NCI-H1092 (cell line): ENCODE measurements at places on chromosomes 3 and 15.

DNA sequence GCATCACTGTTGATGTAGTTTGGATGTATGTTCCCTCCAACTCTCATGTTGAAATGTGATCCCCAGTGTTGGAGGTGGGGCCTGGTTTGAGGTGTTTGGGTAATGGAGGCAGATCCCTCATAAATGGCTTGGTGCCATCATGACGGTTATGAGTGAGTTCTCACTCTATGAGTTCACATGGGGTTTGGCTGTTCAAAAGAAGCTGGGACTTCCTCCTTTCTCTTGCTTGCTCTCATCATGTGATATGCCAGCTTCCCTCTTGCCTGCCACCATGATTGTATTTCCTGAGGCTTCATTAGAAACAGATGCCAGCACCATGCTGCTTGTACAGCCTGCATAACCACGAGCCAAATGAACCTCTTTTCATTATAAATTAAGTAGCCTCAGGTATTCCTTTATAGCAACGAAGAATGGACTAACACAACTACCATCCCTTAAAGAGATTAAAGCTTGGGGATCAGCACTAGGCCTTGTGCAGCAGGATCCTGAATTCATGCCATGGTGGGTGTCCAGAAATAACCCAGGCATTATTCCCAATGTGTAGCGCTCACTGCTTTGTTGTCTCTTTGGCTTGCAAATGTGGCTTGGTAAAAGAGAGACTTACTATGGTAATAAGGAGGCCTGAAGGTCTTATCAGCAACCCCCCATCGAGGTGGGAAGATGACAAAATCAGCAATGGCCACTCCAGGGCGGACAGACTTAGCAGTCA is 41.9 kb downstream of the NDUFB4 start:
- no peak for DNase-seq

GRCh38 chr3:135218304-135218703 is 423.2 kb downstream of the EPHB1 start:
- no peak for DNase-seq

DNA sequence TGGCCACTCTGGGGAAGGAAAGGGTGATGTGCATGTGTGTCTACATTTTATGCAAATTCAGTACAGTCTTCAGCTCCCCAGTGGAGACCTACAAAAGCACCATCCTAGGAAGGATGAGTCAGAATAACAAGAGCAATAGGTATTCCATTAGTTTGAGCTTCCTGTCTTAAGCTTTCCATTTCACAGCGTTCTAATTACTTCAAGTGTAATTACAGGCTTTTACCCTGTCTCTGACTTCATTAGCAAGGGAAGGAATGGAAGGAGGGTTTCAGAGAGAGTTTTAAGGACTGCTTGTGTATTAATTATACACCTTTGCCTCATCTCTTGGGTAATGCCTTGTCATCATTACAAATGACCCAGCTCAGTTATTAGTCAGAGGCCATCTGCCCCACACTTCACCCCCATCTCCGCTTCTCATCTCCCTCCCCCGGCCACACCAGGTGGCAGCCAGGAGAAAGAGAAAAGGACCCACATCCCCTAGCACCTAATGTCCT is 202.8 kb upstream of the MRPL3 start:
- no peak for DNase-seq

- no peak for DNase-seq
Measured at GRCh38 chr3:171881251-171881650, 38.1 kb downstream of the TMEM212 start.

GRCh38 chr3:101828691-101829436 is 20.4 kb upstream of the NFKBIZ start:
- DNase-seq = no peak

DNA sequence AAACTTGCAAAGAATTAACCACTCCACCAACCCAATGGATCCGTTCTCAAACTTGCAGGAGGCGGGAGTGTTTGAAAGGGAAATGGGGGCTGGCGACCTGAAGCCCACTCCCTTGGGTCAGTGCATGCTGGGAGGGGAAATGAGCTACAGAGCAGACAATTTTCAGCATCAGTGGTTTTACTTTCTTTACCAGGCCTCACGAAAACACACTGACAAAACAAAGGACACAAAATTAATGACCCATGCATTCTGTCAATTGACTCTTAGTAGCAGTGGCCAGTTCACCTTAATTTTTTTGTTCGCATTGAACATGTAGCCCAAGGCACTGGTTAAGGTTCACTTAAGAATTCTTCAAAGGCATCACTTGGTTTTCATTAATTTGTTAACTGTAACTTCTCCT is 413.5 kb downstream of the MECOM start:
- DNase-seq = no peak

- no peak for DNase-seq
Measured at GRCh38 chr3:141677701-141678100, 60.4 kb upstream of the RNF7 start.
